Kidney (tissue), 22 donors: ENCODE measurements at places on chromosomes 2 and 18. TPM values are rescaled to one million over a fixed set of nuclear protein-coding genes. Genes with fewer than 3 reads are reported as not detected.

The EPB41L3 gene
- 44.6 TPM for total RNA-seq

The TFCP2L1 gene
- 172 TPM for total RNA-seq

The PLGLB2 gene
- total RNA-seq = not detected

The DYSF gene
- total RNA-seq = 19.8 TPM

The LYPD6 gene
- total RNA-seq = 1.1 TPM

The REEP1 gene
- total RNA-seq = 4.3 TPM

The GBX2 gene
- total RNA-seq = not detected

The DSEL gene
- total RNA-seq = 6.4 TPM

The SPR gene
- total RNA-seq = 29.9 TPM

The LRRTM4 gene
- 0.19 TPM for total RNA-seq

The ANKRD29 gene
- 4.9 TPM for total RNA-seq

The ADD2 gene
- 2.9 TPM for total RNA-seq

The NAT8 gene
- 94.4 TPM for total RNA-seq

The MRPL53 gene
- total RNA-seq = 85.1 TPM

The NPAS2 gene
- total RNA-seq = 44.5 TPM

The TNS1 gene
- 471 TPM for total RNA-seq

The IL1RN gene
- 2.1 TPM for total RNA-seq

The LOXL3 gene
- 9.7 TPM for total RNA-seq

The GAREM1 gene
- 47.0 TPM for total RNA-seq

The SPAG16 gene
- 35.9 TPM for total RNA-seq
